Stimulated activated CD4-positive, alpha-beta T cell treated with anti-CD3 and anti-CD28 coated beads, Interleukin-1b, Interleukin-23, amount 100 ng/mL, for 1 hour (primary cell): ENCODE measurements at places on chromosomes 11 and 22.

DNA sequence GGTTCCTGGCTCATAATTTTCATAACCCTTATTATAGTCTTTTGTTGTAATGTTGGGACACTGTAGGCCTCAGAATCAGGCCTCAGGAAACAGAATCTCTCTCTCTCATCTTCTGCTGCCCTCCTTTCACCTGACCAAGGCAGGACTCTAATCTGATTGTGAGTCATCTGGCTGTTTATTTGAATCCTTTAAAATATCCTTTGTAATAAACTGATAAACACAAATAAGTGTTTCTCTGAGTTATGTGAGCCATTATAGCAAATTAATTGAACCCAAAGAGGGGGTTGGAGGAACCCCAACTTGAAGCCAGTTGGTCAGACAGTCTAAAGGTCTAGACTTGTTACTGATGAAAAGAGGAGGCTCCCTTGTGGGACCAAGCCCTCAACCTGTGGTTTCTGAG lies 30.6 kb downstream of the ACER3 start:
- no peak for DNase-seq

DNA sequence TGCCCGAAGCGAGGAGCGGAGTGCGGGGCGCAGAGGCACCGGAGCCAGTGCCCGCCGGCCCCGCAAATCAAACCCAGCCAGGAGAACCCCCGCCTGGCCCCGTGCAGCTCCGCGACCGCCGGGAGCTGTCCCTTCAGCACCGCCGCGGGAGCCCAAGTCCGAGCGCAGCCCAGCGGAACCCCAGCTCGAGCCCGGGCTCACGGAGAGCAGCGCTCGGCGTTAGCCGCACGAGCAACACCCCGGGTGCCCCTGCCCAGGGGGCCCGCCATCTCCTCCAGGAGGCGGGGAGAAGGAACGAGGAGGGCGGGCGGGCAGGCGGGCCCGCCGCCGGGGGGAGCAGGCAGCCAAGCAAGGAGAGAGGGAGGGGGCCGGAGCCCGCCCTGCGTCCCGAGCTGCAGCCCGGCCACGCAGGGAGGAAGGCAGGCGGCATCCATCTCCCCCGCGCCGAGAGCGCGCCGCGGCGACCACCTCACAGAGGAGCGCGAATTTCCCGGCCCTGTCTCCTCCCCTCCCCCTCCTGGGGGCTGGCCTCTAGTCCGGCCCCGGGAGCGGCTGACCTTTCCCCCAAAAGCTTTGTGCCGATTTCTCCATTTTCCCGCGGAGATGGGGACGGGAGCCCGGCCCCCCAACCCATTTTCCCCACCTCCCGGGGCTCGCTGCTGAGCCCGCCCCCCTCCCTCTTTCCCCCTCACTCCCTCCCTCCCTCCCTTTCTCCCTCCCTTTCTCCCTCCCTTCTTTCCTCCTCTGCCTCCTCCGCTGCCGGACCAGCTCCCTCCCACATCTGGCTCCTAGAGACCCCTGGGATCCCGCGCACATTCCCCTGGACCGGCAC lies 621 bp downstream of the KCNC1 start:
- DNase-seq: no peak

DNA sequence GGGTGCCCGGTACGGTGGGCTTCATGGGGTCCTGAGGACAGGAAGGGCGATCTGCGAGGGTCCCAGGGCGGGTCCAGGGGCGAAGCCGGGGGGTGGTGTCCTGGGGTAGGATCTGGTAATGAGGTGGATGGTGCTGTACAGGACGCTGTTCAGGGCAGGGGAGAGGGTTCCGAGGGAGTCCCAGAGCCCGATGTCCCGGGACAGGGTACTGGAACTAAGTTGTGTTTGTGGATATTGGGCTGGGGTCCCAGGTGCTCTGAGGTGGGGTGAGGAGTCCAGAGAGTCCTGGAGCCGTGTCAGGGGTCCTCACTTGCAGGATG lies 426 bp downstream of the LZTR1 start:
- DNase-seq: no peak

GRCh38 chr11:15668718-15669117 lies 554.0 kb downstream of the INSC start:
- no peak for DNase-seq

DNA sequence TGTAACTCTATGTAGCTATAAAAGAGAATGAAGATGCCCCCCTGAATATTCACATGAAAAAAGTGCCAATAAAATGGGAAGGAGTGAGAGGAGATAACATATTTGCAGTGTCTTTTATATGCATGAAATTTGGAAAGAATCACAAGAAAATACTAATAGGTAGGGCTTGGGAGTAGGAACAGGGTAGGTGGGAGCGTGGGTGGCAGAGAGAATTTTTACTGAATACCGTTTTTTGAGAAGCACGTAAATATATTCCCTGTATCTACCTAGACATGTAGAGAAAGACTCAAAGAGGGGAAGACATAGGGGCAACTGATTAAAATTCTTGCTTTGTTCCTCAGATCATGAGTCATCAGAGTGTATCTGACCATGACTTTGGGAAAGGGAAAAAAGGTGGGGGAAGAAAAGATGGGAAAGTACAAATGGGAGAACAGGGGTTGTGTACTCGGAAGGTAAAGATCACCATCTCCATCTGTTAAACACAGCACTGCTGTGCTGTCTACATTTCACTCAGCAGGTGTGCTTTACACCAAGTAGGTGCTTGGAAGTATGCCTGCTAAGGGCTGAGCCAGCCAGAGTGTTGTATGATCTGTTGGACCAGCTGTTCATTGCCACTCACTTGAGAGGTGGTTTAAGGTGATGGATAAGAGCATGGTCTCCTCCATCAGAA lies 16.0 kb downstream of the PRR5L start:
- no peak for DNase-seq

GRCh38 chr22:26210334-26210733 lies 41.1 kb downstream of the SEZ6L start:
- DNase-seq: no peak

DNA sequence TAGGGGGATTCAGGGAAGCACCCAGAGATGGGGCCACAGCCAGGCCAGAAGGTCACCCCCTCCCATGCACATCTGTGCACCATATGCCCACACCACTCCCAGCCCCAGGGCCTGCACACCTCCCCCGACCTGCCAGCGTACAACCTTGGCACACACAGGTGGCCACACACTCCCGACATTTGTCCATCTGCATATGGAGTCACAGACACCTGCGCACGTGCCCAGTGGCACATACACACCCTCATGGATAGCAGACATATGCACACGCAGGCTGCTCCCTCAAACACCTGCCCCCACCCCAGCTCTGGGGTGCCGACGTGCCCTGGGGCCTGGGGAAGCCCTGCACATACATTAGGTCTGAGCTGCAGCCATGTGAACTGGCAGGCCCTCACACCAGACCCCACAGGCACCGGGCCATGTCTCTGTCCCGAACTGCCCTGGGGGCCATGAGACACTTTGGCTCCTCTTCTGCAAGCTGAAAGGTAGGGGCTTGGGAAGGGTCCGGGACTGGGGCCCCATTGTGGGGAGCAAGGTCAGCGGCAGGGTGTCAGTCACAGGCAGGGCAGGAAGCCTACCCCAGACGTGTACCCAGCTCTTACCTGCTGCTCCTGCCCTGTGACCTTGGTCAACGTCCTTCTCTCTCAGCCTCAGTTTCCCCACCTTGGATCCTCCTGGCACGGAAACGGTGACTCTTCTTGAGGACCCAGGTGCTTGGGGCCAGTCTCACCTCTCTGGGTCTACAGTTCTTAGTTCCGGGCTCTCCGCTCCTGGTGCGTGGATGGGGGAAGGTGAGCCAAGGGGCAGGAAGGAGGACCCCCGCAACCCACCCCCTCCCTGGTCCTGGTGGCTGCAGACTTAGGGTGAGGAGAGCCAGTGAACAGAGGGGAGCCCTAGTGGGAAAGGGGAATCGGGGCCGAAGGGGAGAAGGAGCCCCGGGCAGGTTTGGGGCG lies 579 bp upstream of the CABP7 start:
- DNase-seq: no peak

- DNase-seq: no peak
Measured at GRCh38 chr22:46137218-46137766, 13.0 kb upstream of the PPARA start.
